Kidney (tissue), 22 donors: ENCODE measurements at places on chromosomes 3 and 15. TPM values are rescaled to one million over a fixed set of nuclear protein-coding genes. Genes with fewer than 3 reads are reported as not detected.
A peak's percentile ranks its signal among the peaks of the same experiment; 100 is the strongest.

DNA sequence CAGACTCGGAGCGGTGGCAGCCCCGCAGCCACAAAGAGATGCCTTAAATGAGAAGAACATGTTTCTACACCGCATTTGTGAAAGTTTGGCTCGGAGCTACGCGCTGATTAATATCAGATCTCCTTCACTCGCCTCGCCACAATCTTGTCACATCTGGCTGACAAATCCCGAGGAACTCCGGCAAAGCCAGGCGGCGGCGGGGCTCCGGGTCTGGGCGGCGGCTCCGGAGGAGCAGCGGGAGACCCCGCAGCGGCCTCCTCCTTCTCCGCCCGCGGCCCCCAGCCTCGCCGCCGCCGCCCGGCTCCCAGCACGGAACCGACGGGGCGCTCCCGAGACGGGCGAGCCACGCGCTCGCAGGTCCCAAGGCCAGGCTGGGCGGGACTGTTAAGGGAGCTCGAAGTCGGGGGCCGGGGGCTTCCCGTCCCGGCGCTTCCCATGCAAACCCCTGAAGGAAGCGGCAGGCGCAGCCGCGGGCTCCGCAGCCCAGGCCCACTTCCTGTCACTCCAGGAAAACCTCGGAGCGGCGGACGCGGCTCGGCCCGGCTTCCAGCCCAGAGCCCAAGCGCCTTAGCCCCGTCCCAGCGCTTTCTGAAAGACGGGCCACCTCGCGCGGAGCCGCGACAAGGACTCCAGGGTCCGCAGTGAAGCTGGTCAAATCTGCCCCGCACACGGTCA lies 1.2 kb downstream of the BNC1 start:
- DNase-seq = peak; percentile 53

GRCh38 chr15:47715856-47716445 lies 1.4 kb upstream of the SEMA6D start:
- no peak for DNase-seq

GRCh38 chr3:77160931-77161497 lies 121.1 kb downstream of the ROBO2 start:
- DNase-seq = no peak

GRCh38 chr15:94000606-94001005 lies 230.8 kb upstream of the MCTP2 start:
- DNase-seq = no peak

GRCh38 chr3:142929109-142929508 lies 34.4 kb downstream of the PAQR9 start:
- DNase-seq = no peak

GRCh38 chr3:188256758-188257157 lies 102.8 kb downstream of the LPP start:
- DNase-seq = no peak

GRCh38 chr15:33226559-33227181 lies 32.2 kb upstream of the FMN1 start:
- peak; percentile 45 for DNase-seq

DNA sequence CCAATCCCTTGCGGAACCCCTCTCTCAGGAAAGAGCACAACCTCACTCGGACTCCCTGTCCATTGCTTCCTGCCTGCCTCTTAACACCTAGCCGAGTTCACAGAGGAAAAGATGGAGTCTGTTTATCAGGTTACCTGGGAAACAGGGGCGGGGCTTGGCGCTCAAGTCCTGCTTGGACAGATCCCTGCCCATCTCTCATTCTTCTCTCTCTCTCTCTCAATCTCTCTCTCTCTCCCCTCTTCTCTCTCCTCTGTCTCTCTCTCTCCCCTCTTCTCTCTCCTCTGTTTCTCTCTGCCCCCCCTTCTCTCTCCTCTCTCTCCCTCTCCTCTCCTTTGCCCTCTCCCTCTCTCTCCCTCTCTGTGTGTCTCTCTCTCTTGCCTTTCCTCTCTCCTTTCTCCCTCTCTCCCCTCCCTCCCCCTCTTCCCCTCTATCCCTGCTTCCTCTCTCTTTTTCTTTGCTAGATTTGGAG lies at the start of gene EFHB:
EFHB (minus strand) TSS at position 120 of the 469 bp plus-strand sequence. CDS start 199 bp downstream, outside the sequence.
- DNase-seq = peak; percentile 46

DNA sequence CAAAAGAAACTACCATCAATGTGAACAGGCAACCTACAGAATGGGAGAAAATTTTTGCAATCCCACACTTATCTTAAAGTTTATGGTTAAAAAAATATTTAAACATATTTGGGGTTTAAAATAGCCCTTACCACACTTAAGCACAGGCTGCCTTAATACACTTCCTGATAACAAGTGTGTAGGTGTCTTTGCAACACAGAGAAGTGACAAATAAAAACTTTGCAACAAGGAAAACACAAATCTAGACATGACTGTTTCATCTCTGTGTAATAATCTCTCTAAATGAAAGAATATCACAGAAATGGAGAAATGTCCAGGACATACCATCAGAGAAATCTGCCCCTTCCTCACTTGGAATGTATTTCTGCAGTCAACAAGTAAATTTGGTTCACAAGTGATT lies 464.1 kb upstream of the ARHGEF26 start:
- DNase-seq = no peak

- no peak for DNase-seq
These were observed 49.5 kb upstream of the SELENOK start for GRCh38 chr3:53941184-53941583.

- no peak for DNase-seq
These were observed 47.5 kb upstream of the FRMD4B start for GRCh38 chr3:69433121-69433968.

GRCh38 chr3:60056404-60056803 lies 1006.6 kb upstream of the CFAP20DC start:
- no peak for DNase-seq

GRCh38 chr15:65982627-65983322 lies 113.5 kb downstream of the RAB11A start:
- no peak for DNase-seq

DNA sequence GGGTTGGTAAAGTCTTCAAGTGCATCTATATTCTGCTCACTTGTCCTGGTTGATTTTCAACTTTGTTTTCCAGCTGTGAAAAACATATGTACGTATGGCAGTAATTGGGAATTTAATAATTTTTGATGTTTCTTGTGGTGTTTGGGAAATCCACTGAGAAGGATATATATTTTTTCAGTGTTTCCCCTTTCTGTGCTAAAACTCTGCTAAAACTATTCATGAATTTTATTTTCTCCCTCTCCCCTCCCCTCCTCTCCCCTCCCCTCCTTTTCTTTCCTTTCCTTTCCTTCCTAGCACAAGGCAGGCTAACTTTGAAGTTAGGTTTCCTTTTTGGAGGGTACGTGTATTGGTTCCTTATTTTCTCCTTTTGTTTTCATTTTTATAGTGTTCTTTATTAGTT lies 220.7 kb downstream of the PDCD6IP start:
- no peak for DNase-seq

DNA sequence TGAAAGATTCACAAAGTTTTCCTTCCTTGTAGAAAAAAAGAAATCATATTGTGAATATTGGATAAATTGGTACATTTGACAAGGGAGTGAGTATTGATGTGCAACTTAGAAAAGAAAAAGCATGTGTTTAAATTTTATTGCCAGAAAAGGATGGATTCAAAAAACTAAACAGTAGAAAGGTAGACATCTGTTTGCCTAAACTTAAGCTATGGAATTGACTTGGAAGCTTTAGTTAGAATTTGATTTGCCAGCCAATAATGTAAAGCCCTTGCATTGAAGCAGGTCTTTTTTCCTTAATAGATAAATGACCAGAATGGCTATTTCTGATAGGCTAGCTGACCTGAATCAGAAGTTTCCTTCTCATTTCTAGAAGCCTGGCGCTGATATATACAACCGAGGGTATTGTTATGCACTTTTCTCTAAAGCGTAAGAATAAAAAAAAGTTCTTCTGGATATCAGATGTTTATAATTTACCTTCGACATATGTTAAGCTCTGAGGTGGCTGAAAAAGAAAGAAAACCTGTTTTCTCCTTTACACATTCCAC lies 4.2 kb downstream of the RARB start:
- no peak for DNase-seq

DNA sequence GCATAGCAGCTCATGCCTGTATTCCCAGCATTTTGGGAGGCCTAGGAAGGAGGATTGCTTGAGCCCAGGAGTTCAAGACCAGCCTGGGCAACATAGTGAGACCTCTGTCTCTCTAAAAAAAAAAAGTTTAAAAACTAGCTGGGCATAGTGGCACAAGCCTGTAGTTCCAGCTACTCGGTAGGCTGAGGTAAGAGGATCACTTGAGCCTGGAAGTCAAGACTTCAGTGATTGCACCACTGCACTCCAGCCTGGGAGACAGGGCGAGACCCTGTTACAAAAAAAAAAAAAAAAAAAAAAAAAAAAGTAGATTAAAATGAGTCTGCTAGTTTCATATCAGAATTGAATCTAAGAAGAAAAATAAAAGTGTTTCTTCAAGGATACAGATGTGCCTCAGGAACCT lies 32.4 kb upstream of the ANPEP start:
- no peak for DNase-seq

- DNase-seq = no peak
These were observed 523.2 kb downstream of the OTOL1 start for GRCh38 chr3:162019817-162020216.

DNA sequence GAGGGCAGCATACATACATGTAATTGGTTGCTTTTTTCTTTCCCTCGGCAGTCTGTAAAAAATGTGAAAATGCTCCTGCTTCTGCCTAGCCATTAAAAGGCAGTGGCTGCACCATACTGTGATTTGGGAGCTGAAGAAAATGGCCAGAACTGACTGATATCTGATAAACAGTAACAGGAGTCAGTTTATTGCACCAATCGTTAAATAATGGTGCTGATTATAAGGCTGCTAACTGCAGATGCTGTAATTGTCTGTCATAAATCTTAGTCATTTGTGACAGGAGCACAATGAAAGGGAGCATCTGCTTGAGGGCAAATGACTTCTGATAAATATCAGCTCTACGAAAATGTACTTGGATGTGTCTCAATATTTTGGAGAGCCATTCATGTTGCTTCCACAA lies 263.1 kb upstream of the DNAJC19 start:
- DNase-seq = no peak

DNA sequence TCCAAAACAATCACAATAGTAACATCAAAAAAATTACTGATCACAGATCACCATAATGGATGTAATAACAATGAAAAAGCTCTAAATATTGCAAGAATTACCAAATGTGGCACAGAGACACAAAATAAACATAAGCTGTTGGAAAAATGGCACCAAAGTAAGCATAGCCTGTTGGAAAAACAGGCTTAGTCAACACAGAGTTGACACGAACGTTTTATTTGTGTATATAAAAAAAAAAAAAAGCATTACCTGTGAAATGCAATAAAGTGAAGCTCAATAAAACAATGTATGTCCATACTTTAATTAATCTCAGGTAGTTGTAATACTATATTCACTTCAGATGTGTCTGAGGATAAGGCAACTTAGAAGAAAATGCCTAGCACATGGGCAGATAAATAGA lies 77.1 kb downstream of the NR1I2 start:
- no peak for DNase-seq

- DNase-seq = no peak
These were observed 62.9 kb downstream of the SERPINI1 start for GRCh38 chr3:167798443-167798842.

GRCh38 chr15:53591041-53591440 lies 168.4 kb downstream of the WDR72 start:
- DNase-seq = no peak

DNA sequence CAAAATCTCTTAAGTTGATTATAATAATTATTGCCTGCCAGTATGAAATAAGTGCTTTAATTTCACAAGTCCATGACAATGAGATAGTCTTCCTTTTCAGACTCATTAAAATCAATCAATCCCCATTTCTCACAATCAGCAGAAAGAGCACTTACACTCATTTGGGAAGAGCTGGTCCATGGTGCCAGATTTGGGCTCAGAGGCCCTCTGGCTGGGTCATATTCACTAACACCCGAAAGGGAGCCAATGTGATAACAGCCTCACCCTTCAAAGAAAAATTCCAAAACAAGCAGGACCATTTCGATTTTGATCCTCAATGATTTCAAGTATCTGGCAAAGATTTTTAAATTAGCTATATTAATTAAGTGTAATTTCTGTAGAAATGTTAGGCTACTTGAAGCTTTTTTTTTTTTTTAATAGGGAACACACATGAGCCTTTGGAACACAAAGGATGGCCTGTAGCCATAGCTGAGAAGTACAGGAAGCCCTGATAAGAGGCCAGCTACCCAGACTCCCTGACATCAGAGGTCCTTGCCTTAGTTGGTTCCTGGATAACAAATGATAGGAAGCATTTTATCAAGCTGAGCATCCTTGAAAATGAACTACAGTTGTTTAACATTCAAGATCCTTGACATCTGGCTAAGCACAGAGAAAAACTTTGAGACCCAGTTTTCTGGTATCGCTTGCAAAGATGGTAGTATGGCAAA lies 17.1 kb downstream of the MCF2L2 start:
- no peak for DNase-seq

- peak; percentile 33 for DNase-seq
These were observed 6.4 kb downstream of the CADM2 start for GRCh38 chr3:84965141-84965540.

- no peak for DNase-seq
These were observed 343.0 kb downstream of the PLOD2 start for GRCh38 chr3:145817870-145818483.

- no peak for DNase-seq
These were observed 210.9 kb upstream of the LYSMD4 start for GRCh38 chr15:99944131-99944530.

GRCh38 chr15:33021806-33022389 lies 172.6 kb downstream of the FMN1 start:
- DNase-seq = no peak

The HMG20A gene
- 16.8 TPM for polyA plus RNA-seq

The NKIRAS1 gene
- polyA plus RNA-seq = 17.2 TPM

The SNX22 gene
- polyA plus RNA-seq = 1.1 TPM

The DCUN1D1 gene
- 14.2 TPM for polyA plus RNA-seq

The CRYBG3 gene
- 3.1 TPM for polyA plus RNA-seq

The MYH15 gene
- not detected for polyA plus RNA-seq

The POTEB3 gene
- not detected for polyA plus RNA-seq

The C3orf85 gene
- polyA plus RNA-seq = 40.4 TPM

The PRSS50 gene
- polyA plus RNA-seq = 0.19 TPM

The MST1R gene
- 0.30 TPM for polyA plus RNA-seq
